Neural progenitor cell (in vitro differentiated cells): ENCODE measurements at places on chromosomes 1 and 21. TPM values are rescaled to one million over a fixed set of nuclear protein-coding genes. Genes with fewer than 3 reads are reported as not detected.
A peak's percentile ranks its signal among the peaks of the same experiment; 100 is the strongest.

DNA sequence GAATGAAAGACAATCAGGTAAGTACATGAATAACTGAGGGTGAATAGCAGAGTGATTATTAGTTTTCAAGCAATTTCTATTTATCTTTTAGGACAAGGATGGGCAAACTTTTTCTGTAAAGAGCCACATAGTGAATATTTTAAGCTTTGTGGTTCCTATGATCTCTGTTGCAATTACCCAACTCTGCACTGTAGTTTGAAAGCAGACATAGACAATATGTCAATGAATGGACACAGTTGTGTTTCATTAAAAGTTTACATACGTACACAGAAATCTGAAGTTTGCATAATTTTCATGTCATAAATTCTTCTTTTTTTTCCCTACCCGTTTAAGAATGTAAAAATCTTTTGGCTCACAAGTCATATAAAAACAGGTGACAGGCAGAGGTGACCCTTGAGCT, 71.4 kb downstream of the ZNF281 start:
- no peak for DNase-seq

DNA sequence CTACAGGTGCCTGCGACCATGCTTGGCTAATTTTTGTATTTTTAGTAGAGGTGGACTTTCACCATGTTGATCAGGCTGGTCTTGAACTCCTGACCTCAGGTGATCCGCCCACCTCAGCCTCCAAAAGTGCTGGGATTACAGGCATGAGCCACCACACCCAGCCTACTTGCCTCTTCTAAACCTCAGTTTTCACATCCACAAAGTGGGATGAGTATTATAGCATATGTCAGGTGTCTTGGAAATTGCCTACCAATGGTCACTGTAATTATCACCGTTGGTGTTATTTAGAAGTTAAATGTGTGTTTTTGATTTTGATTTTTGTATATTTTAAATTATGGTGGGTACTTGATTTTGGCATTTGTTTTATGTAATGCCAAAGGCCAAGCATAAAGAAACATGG, 36.7 kb downstream of the SLC44A3 start:
- DNase-seq = no peak

- no peak for DNase-seq
These were observed 55.4 kb downstream of the FAM78B start for GRCh38 chr1:166111430-166111829.

- no peak for DNase-seq
These were observed 29.9 kb downstream of the PIK3C2B start for GRCh38 chr1:204464701-204465100.

GRCh38 chr21:34836103-34836932, 167.5 kb downstream of the CLIC6 start:
- no peak for DNase-seq

DNA sequence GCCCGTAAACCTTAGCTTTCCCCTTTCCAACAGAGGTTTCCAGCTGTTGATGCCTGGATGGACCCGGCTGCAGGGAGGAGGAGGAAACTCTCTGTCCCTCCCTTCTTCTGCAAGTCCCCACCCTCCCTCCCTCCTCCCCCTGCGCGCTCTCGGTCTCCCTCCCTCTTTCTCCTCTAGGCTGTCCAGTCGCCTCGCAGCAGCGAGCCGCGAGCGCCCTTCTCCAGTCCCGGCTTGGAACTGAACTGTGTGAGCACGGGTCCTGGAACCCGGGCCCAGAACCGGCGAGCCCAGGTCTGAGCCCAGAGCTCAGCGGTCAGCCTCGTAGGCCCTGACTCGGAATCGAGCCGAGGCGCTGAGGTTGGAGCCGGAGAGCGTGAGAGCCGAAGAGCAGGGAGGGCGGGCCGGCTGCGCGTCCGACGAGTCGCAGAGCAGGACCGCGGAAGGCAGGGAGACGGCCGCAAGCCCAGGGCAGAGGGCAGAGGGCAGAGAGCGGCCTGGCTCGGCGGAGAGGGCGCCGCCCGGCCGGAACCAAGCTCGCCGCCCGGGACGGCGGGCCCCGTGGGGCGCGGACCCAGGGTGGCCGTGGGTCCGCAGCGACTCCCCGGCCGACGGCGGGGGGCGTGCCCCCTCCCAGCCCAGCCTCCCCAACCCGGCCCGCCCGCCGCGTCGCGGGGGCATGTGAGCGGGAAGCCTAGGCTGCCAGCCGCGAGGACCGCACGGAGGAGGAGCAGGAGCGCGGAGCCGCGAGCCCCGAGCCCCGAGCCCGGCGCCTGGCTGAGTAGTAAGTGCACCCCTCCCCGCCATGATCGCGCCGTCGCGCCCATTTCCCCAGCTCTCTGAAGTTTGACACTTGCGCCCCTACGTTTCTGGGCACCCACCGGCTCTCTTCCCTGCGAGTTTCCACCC, at the start of gene SOX13:
TSS of gene SOX13 (plus strand) at position 185 of the 906 bp plus-strand sequence. CDS start 39,801 bp downstream, outside the sequence.
- peak; percentile 93 for DNase-seq

GRCh38 chr1:116987256-116987555, 14.4 kb upstream of the CD101 start:
- DNase-seq = no peak

LAPTM5 gene
- not detected in 2 replicates for total RNA-seq
